Brain pericyte (primary cell): ENCODE measurements at places on chromosomes 16 and 17.

GRCh38 chr16:51129105-51129504, 22.0 kb downstream of the SALL1 start:
- DNase-seq = no peak

DNA sequence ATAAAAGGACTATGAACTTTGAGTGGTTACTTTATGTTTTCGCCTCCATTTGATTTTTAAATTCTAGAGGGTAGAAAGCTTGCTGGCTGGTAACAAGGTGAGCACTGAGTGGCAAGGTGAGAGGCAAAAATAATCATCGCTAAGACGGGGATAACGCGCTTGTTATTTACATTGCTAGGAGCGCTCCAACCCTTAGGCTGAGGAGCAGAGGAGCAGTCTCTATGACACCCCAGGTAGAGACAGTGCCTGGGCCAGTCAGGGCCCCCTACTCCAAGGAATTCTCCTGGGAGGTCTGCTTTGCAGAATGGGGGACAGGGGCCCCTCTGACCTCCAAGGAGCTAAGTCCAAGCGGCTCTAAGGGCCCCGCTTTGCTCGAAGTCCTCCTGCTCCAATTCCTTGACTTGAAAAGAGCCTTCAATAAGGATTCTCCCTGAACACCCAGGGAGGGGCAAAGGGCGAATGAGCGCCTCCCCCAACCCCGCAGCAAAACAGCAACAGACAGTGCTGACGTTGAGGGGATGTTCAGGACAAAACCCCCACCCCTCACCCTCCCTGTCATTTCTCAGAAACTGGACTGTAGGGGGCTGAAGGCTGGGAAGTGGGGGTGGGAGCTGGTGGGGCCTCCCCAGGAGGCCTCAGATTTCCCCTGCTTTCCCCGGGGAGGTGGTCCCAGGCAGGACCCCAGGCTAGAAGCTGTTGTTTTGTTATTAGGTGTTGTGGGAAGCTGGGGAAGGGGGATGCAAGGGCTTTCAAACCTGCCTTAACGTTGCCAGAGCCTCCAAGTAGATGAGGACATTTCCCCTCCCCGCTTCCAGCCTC, 10.2 kb upstream of the FOXF1 start:
- no peak for DNase-seq

GRCh38 chr17:20151174-20151573, 142.0 kb downstream of the SPECC1 start:
- no peak for DNase-seq

DNA sequence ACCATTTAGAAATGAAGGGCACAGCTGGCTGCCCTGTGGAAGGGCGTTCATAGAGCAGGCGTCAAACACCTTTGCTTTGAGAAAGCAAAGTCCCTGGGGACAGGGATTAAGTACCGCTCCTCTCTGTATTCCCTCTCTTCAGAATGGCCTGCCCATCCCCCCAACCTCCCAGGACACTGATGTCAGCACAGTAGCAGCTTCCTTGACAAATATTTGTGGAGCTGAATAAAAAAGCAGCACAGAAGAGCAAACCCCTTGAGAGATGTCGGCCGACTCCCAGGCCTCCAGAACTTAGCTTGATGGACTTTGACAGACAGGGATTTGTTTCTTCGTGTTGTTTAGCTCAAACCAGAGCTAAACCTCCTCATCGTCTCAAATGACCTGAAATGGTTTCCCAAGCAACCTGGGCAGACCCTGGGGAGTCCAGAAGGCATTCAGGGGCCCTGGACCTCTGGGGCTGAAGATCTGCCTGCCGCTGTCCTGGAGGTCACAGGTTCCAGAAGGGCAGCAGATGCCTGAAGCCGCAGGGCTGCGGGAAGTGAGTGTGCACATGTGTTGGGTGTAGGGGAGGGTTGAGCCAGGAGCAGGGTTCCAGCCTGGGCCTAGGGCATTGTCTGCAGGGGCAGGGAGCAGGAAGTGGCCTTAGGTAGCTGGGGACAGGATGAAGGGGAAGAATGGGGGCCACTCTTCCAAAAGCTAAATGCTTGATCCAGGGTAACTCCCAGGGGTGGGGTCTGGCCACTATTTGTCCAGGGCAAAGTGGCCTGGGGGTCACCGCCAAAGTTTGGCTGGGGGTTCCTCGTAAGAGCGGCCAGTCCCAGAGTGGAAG, 42.3 kb upstream of the NKD1 start:
- no peak for DNase-seq

DNA sequence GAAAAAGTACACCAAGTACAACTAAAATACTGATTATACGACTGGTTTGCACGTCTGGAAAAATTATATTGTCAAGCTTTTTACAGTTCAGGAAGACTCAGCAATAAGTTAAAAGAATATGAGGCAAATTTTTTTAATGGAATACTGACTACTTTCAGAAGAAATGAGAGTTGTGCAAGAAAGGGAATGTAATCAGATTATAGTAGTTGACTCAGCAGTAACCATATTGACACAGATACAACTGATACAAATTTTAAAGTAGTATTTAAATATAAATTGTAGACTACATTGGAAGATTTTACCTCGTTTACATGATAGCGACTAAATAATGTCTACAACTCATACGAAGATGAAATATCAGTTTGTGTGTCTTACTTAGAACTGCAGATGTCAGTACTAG, 16.7 kb downstream of the ASGR2 start:
- no peak for DNase-seq

DNA sequence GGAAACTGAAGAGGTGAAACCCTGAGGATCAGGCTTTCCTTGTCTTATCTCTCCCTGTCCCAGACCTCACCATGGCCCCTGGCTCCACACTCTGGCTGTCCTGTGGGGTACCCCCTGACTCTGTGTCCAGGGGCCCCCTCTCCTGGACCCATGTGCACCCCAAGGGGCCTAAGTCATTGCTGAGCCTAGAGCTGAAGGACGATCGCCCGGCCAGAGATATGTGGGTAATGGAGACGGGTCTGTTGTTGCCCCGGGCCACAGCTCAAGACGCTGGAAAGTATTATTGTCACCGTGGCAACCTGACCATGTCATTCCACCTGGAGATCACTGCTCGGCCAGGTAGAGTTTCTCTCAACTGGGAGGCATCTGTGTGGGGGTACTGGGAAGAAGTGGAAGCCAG, 1.4 kb downstream of the CD19 start:
- DNase-seq = no peak

- no peak for DNase-seq
These were observed 970.3 kb upstream of the RBFOX1 start for GRCh38 chr16:6362321-6362720.

DNA sequence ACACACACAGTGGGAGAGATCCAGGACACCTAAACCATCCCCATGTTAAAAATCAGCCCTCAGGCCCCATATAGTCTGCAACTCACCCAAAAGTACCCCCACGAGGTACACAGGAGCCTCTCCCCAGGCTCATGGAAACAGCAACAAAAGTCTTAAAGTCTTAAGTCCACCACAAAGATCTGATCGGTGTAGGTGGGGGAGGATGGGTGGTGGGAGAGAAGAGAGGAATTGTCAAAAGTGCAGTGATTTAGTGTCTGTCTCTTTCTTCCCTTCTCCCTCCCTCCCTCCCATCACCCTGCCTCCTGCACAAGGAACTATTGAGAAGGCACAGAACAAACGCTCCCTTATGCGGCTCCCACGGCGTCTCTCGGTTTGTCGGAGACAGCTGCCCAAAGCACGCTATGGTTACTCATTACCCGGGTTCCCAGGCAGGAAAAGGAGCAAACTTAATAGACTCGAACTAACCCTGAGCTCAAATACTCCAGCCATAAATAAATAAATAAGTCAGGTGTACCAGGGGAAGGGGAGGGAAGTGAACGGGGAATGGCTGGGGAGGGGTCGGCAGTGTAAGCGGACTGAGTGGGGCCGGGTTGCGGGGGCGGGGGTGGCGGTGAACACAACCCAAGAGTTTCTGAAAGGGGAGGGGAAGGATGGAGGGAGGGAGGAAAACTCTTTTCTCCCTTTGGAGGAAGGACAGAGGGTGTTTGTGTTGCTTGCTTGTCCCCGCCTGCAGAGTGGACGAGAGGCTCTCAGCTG, 477.4 kb downstream of the SLC39A11 start:
- DNase-seq = no peak

GRCh38 chr16:54942353-54942943, 11.8 kb downstream of the IRX5 start:
- no peak for DNase-seq
